ENCODE measurements at places on chromosomes 7 and 10.

DNA sequence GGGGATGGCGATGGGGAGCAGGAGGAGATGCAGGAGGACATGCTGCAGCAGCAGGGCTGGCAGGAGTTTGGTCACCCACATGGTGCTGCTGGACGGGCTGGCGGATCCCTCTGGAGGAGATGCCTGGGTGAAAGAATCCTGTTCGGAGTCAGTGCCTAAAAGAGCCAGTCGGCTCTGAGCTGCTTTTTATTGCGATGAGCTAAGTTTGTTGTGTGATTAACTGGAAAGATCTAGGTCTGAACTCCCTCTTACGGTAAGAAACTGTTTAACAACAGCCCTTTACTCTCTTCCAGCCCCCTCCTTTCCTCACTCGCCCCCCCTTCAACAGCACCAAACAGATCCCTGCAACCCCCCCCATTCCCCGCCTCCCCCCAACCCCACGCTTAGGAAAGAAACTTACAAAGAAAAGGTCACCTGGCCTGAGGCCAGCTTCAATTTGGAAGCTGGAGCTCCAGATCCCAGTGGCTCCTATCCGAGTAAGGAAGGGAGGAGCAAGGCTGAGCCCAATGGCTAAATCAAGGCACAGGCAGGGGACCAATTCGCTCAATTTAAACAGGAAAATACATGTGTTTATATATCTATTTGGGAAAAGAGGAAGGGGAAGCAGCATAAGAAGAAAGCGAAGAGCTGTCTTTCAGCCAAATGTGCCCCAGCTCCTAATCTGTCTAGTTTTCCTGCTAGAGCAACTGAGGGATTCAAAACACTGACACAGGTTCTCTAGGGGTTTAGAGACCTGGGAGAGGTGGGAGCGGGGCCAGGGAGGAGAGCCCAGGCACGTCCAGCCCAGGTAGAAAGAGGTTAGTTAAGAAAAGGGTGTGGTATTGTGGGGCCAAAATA is at the start of gene HGF:
HGF (minus strand) TSS at position 157 of the 837 bp plus-strand sequence; CDS start at position 81, 76 bp downstream.
- H3K27me3 ChIP-seq = no peaks in the 10 kb centered on the region
- no peak within 1 kb of the TSS for H3K27ac ChIP-seq
- H3K4me1 ChIP-seq = no peaks in the 10 kb centered on the region
- H3K4me3 ChIP-seq = no peak within 1 kb of the TSS
- H3K36me3 ChIP-seq = no peaks in the 10 kb centered on the region

DNA sequence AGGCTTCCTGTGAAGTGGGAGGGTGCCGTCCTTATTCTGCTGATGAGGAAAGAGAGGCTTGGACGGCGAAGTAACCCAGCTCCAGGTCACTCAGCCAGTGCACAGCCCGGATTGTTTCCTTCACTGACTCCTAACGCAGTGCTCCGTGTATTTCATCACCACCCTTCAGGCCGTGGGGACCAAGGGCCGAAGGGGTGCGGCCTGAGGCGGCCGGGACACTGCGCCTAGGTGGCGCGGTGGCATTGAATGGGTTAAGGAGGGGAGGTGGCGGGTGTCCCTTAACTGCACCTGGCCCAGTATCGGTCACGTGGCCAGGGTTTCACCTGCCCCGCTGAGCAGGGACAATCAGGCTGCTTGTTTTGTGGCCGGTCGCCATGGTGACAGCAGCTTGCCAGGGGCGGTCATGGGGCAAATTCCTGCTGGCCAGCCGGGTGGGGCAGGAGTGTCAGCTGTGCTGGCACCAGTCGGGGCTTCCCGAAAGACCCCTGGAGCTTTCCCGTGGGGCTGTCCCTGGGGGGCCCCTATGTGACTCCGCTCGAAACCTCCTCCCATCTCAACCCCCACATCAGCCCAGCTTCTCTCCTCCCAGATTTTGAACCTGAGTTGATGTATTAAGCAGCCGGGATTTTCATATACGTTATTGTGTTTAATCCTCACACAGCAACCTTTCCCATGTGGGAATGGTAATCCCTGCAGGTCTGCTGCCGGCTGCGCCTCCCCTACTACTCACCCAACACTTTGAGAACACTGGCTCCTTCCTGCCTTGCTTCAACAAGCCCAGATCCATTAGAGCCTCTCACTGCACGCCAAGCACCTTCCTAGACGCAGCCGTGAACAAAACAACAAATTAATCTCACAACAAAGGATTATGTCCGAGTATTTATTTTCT is 4.4 kb upstream of the ABHD11 start:
- no peak for DNase-seq
- peaks cover 2% of the 10 kb centered on the region for H3K4me1 ChIP-seq
- no peak overlapping the region for H3K27ac ChIP-seq
- H3K27me3 ChIP-seq = peaks cover 3% of the 10 kb centered on the region
- H3K36me3 ChIP-seq = no peaks in the 10 kb centered on the region

DNA sequence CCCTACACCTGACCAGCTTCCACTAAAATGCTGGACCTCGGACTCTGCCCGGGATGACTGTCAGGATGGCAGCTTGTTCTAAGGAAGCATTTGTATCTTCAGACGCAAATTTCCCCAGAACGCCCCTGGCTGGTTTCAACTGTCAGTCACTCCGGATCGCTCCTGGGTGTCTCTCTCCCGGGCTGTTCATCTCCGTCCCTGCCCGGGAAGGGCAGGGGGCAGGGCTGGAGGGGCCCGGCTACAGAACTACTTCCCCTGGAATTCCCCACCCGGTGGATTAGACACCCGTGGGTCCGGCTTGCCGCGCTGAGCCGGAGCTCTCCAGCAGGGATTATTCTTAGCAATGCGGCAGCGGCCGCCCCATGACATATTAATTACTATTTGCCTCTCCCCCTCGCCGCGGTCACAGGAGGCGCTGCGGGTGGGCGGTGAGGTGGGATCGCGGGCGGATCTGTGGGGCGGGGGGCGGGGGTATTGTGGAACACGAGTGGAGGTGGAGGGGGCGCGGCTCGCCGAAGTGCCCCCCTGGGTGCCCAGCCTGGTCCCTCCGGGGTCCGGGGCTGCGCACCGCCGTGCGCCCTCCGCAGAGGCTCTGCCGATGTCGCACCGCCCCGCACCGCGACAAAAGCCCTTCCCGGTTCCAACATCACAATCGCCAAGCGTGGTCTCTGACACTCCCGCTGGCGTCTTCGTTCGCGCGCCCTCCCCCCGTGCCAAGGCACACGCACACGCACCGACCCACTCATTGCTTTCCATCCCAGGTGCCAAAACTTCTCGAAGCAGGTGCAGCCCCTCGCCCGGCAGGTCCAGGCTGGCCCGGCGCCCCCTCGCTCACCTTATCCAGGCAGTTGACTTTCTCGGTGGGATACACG is 276.1 kb upstream of the NEBL start:
- no peaks in the 10 kb centered on the region for H3K36me3 ChIP-seq
- peaks cover 44% of the 10 kb centered on the region for H3K27me3 ChIP-seq
- no peak for DNase-seq
- no peak overlapping the region for H3K27ac ChIP-seq
- H3K4me3 ChIP-seq = peak overlapping the region; percentile 42
- H3K4me1 ChIP-seq = peaks cover 3% of the 10 kb centered on the region

GRCh38 chr10:4053940-4054339 is 268.9 kb upstream of the KLF6 start:
- peaks cover 5% of the 10 kb centered on the region for H3K4me1 ChIP-seq
- H3K27ac ChIP-seq = no peak overlapping the region
- no peaks in the 10 kb centered on the region for H3K36me3 ChIP-seq
- H3K27me3 ChIP-seq = peaks cover 5% of the 10 kb centered on the region
- DNase-seq = no peak

DNA sequence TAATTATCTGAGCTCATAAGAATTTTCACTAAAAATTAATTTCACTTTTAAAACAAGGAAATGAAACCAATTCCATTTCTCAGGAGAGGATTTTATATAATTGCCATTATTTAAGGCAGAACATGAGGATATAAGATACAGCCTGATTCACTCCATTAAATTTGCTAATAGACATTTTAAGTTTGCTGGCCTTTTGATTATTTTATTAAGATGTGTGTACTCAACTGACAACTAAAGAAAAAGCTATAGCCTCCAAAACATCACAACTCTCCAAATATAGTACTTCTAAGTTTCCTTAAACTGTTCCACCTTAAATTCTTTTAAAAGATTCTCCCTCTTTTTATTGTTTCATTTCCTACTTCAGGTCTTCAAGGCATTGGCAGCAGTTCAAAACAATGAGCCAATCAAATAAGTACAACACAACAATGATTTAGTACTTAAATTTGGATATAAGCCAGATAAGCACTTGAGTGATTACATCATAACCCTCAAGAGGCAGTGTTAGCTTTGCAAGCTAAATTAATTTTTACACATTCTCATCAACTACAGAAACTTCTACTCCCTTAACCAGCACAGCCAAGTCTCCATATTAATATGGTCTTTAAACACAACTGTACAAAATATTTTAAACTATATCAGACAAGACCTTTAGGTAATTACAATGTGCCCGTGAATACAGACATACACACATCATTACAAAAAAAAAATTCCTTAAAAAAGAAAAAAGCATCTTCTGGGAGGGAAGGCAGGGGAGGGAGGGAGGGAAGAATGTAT is 121.8 kb downstream of the KMT2C start:
- H3K36me3 ChIP-seq = peaks cover 26% of the 10 kb centered on the region
- H3K27ac ChIP-seq = no peak overlapping the region
- no peak overlapping the region for H3K4me3 ChIP-seq
- no peak for DNase-seq
- H3K27me3 ChIP-seq = no peaks in the 10 kb centered on the region

DNA sequence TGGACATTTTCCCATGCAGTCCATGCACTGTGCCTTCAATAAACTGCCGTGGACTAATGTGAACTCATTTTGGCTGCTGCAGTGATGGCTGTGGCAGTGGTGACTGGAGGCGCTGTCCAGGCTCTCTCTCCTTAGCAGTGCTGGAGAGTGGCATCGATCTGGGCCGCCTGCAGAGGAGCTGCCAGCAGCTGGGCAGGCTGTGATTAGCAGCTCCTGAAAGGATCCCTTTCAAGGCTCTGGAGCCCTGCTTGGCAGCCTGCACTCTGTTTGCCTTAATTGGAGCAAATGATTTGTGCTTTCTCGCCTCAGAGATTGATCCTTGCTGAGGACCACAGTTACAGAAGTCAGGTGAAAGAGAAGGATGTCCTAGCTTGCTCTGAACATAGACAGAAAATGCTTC is 130.1 kb upstream of the VWC2 start:
- H3K36me3 ChIP-seq = no peaks in the 10 kb centered on the region
- no peaks in the 10 kb centered on the region for H3K27me3 ChIP-seq
- DNase-seq = no peak

- no peaks in the 10 kb centered on the region for H3K27me3 ChIP-seq
- peaks cover 15% of the 10 kb centered on the region for H3K4me1 ChIP-seq
- no peak overlapping the region for H3K4me3 ChIP-seq
- DNase-seq = no peak
- H3K27ac ChIP-seq = no peak overlapping the region
- peaks cover 53% of the 10 kb centered on the region for H3K36me3 ChIP-seq
Observed at GRCh38 chr7:2237109-2237602, 4.4 kb upstream of the MAD1L1 start.

DNA sequence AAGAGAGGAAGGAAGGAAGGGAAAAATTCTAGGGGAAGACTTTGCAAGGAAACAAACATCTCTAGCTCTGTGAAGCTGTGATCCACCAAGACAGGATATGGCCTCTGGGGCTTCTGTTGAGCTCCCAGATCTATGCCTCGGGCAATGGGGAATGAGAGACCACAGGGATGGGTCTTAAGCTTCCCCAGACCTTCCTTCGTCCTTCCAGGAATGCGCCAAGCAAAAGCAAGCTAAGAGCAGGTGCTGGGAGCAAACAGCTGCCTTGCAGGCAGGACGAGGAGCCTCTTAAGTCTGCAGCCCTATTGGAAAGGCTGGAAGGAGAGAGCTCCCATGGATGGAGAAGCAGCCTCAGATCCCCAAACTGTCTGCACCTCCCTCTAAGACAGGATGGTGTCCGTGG is 21.9 kb upstream of the ELN start:
- no peaks in the 10 kb centered on the region for H3K36me3 ChIP-seq
- H3K4me3 ChIP-seq = no peak overlapping the region
- H3K27ac ChIP-seq = no peak overlapping the region
- peaks cover 7% of the 10 kb centered on the region for H3K4me1 ChIP-seq
- DNase-seq = no peak
- no peaks in the 10 kb centered on the region for H3K27me3 ChIP-seq

DNA sequence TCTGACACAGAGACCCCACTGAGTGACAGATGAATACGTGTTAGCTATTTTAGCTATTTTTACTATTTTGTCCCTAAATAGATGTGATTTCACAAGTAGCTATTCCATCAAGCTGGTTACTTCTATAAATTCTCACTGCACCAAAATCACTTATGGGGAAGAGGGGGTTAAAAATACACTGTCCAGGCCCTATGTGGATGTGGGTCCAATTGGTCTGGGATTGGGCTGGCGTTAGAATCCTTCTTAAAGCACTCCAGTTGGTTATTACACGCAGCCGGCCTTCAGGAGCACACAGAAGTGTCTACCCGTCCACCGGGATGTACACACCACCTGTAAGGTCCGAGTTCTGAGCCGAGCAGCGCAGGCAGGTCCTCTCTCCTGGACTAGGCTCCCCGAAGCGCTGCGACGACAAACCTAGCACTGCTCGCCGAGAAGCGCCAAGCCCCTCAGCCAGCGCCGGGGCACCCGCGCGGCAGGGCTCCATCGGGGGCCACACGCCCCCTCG is 222.3 kb upstream of the MKLN1 start:
- no peak for DNase-seq
- H3K27me3 ChIP-seq = no peaks in the 10 kb centered on the region
- peak overlapping the region; percentile 54 for H3K27ac ChIP-seq

DNA sequence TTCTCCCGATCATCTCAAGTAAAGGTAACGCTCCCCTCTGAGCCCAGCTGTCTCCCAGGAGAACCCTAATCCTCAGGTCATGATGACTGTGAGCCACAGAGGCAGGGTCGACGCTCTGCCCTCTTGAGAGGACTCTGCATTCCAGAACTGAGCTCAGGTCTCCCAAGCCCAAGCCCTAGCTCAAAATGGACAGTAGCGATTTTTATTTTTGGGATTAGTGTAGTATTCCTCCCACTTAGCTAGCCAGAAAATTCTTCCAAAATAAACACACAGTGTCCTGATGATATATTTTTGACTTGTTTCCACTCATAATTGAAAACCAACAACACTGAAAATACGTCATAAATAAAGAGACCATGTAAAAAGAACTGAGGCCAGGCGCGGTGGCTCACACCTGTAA is 462.0 kb upstream of the MGMT start:
- no peak overlapping the region for H3K27ac ChIP-seq
- no peaks in the 10 kb centered on the region for H3K27me3 ChIP-seq
- H3K4me3 ChIP-seq = no peak overlapping the region

GRCh38 chr7:90430614-90431460 is 27.6 kb downstream of the CLDN12 start:
- H3K36me3 ChIP-seq = no peaks in the 10 kb centered on the region
- peaks cover 3% of the 10 kb centered on the region for H3K27me3 ChIP-seq
- no peak overlapping the region for H3K27ac ChIP-seq
- no peak for DNase-seq
- H3K4me1 ChIP-seq = peaks cover 10% of the 10 kb centered on the region

DNA sequence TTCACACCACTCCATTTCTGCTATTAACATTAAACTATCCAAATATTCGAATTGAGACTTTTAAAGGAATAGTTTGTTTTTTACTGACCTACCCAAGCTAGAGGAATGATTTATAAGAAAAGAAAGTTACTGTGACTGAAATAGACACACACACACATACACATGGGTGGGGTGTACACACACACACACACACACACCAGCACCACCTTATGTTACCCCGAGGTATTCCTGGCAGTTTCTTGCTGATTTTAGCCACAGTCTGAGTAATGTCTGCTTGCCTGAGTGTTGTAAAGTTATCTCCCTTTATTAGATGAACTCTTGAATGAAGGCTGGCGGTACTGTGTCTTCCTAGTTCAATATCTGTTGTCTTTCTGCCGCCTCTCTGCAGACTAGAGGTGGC is 91.3 kb upstream of the PRKG1 start:
- H3K4me1 ChIP-seq = no peaks in the 10 kb centered on the region
- no peaks in the 10 kb centered on the region for H3K36me3 ChIP-seq
- DNase-seq = no peak
- no peaks in the 10 kb centered on the region for H3K27me3 ChIP-seq
- no peak overlapping the region for H3K27ac ChIP-seq
